Activated naive CD4-positive, alpha-beta T cell treated with anti-CD3 and anti-CD28 coated beads, Interleukin-2, amount 10 ng/mL, durations not matched to agents 5 hours and 36 hours (primary cell): ENCODE measurements at places on chromosomes 16 and 17. TPM values are rescaled to one million over a fixed set of nuclear protein-coding genes. Genes with fewer than 3 reads are reported as not detected.

PYDC1 gene
- not detected for total RNA-seq

PYY gene
- not detected for total RNA-seq

USP6 gene
- 0.08 TPM for total RNA-seq

CDH11 gene
- not detected for total RNA-seq

CHAD gene
- total RNA-seq = not detected
